ENCODE measurements at places on chromosomes 5 and 9. TPM values are rescaled to one million over a fixed set of nuclear protein-coding genes. Genes with fewer than 3 reads are reported as not detected.

The NPR3 gene
- total RNA-seq: 23.7 TPM

The CD14 gene
- total RNA-seq: 22.0 TPM

The FGF18 gene
- total RNA-seq: 5.3 TPM

The C9orf40 gene
- total RNA-seq: 7.2 TPM

The IL5 gene
- not detected for total RNA-seq

The ARRDC3 gene
- 517 TPM for total RNA-seq

The SRD5A1 gene
- total RNA-seq: 13.5 TPM

The PDE8B gene
- 5.7 TPM for total RNA-seq

The SPAAR gene
- 0.33 TPM for total RNA-seq

The AQP3 gene
- 43.3 TPM for total RNA-seq

The PTGDS gene
- total RNA-seq: 230 TPM

The WNT8A gene
- total RNA-seq: not detected

The NUTM2G gene
- total RNA-seq: not detected

The CDH18 gene
- total RNA-seq: 19.5 TPM

The NEUROG1 gene
- 5.9 TPM for total RNA-seq

The LCN12 gene
- 2.9 TPM for total RNA-seq

The TAF11L12 gene
- total RNA-seq: not detected

The PCDH1 gene
- total RNA-seq: 23.0 TPM

The ZNF484 gene
- total RNA-seq: 54.8 TPM

The HSD17B3 gene
- 0.82 TPM for total RNA-seq

The GOLGA2 gene
- 167 TPM for total RNA-seq

The CARTPT gene
- total RNA-seq: not detected
